ENCODE measurements at places on chromosomes 13 and 19.

DNA sequence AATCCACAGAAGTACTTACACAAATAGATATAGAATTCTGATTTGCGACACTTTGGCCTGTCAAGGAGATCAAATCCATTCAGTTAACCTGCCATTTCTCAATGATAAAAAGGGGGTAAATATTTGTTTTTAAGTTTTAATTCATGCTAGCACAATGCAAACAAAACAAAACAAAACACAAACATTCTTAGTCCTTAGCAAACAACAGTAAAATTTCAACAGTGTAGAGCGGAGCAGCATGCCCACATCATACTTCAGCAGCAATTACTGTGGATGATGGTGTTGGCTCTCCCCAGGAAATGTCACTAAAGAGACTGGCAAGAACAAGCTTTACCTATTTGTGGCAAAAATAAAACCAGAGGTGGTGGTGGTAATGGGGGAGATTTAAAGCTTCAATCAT is 625.2 kb upstream of the PCDH20 start:
- no peak for DNase-seq

DNA sequence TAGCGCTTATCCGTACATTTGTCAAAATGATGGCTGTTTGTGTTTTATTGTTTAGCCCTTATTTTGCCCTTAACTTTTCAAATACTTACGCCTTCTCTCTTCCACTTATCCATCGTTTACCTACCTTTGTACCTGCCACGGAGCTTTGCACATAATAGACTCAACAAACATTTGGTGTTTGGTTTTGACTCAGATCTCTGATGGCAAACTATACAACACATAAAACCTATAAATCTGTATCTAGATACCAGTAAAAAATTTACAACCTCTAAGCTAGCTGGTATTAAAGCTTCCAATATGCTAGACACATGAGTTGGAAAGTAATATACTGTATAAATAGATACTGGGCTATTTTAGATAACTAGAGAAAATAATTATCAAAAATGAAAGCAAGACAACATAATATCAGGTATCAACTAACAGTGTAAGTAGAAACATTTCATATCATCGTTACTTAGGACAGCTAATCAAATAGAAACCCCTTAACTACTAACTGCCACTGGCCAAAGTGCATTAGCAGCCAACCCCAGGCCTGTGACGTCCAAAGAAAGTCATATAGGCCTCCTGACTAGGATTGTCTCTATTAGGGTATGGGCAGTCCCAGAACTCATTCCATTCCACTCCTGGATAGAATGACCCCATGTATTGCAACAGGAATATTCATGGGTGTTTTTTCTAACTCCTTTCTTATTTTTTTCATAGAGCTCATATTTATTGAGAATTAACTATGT is 53.8 kb downstream of the KCTD12 start:
- DNase-seq: no peak

DNA sequence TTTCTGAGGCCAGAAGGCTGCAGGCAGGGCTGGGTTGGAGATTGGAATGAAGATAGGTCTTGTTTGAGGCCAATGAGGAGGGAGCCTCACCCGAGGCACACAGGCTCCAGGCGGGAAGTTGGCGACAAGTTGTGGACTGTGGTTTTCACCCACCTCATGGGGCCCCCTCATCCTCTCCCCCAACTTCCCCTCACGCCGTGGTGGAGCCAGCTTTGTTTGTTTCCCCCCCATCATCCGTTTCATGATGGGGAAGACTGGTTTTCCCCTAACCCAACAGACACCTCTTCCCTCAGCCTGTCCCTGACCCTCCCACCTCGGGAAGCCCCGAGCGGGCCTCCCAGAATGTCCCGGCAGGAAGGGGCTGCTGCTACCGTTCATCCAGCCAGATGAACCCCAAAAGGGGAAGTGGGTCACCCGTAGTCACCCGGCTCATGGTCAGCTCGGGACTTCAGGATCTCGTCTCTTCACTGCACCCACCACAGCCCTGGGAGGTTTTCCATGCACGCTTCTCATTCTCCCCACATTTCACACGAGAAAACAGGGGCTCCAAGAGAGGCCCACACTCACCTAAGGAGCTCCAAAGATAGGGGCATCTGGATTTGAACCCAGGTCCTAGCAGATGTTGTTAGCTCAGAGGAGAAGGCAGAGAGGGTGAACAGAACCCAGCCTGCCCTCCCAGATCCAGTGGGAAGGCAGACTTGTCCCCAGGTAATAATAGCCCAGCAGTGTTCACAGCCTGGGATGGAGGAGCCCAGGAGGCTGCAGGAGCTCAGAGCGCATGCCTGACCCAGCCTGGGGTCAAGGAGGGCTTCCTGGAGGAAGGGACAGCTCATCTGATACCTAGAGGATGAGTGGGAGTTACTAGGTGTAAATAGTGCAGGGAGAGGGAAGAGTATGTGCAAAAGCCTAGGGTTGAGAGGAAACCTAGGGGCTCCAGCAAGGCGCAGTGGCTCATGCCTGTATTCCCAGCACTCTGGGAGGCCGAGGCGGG is 23.5 kb downstream of the CEACAM16 start:
- DNase-seq: no peak

DNA sequence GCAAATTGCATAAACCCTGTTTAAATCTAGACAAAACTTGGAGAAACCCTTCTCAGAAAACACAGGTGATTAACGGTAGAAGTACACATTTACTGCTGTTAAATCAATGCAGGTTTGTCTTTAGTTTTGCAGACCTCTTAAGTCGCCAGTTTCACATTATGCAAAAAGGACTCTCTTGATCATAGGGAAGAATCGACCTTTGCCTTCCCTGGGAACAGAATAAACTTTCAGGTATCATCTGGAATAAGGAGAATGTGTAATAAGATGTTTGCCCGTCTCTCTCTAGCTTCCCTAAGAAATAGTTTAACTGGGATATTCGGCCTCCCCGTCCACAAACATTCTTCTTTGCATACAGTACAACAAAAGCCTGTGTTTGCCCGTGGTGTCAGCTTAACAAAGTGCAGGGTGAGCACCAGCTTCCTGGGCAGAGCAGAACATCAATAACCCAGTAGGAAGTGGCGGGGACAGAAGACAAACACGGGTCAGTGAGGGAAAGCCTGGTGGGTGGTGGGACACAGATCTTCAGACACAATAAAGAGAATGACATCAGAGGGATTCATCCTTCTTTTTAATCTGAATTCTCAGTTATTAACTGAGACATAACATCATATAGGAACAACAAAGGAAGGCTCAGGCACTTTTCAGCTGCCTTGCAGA is 1077.7 kb upstream of the SLC10A2 start:
- DNase-seq: no peak

- no peak for DNase-seq
These were observed 253.0 kb downstream of the TSHZ3 start for GRCh38 chr19:31096062-31096830.

DNA sequence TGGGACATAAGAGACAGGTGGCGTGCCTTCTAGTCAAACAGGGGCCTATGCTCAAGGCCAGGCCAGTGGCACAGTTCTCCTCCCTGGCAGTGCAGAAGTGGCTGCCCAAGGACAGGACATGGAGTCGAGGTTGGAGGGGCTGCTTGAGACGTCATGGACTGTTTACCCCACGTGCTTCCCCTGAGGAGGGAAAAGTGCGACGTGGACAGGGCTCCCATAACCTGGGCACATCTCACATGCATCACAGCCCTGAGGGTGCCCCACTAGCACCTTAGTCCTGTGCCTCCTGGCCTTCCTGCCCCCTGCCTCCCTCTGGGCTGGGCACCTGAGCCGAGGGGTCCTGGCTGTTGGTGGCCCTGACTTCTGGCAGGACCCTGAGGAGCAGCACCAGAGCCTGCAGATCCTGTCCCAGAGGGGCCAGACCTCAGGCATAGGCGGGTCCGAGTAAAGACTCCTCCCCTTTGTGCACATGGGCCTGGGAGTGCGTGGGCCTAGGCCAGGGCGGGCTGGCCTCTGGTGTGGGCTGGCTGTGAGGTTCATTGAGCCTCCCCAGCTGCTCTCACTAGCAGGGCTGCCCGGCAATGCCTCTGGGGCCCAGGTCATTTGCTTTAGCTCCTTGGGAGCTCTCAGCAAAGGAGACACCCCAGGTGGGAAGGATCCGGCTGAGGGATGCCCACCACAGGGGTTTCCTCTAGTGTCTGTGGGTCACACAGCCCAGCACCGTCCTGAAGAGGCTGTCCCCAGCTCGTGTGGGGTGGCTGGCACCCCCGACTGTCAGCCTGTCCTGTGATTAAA is 65.7 kb downstream of the CEBPG start:
- DNase-seq: no peak

DNA sequence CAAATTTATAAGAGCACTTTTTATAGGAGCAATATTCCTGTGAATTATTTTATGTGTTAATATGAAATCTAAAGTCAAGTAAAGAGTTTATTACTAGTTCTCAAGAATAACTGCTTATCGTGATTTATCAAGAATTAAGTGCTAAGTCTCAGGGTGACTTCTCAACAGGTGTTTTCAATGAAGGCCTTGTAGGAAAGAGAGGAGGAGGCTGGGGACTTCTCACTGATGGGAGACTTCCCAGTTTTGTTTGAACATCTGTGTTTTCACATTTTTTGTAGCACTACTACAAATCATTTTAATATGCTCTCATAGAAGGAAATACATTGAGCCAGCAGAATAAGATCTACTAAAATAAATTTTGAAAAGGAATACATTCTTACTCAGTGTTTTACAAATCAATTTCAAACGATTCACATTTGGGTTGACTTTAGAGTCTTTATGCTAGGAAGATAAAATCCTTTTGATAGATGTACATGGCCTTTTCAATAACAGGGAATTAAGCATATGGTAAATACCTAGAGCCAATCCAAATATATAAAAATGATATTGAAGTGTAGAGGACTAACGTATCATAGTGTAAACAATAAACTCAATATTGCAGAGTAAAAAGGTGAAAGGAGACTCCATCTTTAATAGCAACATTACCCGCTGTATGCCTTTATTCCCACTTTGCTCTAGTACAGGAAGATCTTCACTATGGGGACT is 6.8 kb downstream of the PCDH17 start:
- no peak for DNase-seq

DNA sequence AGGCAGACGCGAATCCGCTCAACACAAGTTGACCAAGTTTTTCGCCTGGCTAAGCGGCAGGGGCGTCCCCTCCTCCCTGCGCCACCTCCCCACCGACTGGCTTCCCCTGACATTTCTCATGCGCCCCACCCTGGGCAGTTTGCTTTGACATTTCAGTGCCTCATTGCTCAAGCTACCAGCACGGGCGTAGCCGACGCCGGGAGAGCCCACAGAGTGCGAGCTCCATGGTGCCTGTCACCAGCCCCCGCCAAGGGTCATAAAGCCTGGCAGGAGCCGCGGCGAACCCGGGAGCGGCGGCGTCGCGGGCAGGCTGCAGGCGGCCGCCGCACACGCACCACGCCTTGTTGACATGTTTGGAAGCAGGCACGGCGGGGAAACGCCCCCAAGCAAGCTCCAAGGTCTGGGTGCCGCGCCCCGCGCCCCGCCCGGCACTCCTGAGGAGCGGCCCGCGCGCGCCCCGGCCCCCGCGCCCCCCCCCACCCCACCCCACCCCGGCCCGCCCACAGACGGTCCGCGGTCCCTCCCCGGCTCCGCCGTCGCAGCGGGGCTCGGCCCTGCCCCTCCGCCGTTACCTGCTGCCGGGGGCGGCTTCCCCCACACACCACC is 601 bp downstream of the FBXL3 start:
- DNase-seq: peak; percentile 47

DNA sequence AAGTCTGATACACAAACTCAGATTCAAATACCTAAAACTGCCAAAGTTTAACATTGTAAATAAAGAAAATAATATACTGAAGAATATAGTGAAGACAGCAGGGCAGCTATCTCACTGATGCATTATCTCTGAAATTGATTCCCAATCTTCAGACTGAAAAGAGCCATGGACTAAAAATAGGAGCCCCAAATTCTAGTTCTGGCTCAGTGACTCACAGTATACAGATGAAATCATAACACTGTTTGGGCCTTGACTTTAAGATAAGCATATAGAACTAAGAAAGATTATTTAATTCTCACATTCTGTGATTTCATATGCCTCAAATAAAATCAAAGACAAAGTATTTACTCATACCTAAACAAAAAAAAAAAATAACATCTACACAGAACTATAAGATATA is 53.9 kb downstream of the RBM26 start:
- DNase-seq: no peak

DNA sequence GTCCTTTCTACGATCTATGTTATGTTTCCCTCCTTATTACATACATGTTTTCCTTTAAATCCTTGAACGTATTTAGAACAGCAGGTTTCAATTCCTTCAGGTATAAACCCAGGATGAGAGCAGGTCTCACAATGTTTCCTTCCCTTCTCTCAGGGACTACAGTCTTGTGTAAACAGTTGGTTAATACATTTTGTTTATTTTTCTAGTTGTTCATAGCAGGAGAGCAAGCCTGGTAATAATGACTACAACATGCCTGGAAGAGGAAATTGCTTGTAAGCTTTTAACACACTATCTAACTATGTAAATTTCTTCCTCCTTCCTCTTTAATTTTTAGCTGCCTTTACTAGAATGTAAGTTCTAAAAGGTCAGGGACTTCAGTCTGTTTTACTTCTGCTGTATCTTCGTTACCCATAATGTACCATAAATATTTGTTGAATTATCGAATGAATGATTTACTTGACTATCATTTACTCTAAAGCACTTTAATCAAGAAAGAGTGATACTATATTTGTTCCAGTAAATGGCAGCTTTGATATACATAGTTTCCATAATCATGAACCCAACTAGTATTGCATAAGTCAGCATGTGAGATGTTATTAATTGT is 28.9 kb upstream of the TNFRSF19 start:
- DNase-seq: no peak

DNA sequence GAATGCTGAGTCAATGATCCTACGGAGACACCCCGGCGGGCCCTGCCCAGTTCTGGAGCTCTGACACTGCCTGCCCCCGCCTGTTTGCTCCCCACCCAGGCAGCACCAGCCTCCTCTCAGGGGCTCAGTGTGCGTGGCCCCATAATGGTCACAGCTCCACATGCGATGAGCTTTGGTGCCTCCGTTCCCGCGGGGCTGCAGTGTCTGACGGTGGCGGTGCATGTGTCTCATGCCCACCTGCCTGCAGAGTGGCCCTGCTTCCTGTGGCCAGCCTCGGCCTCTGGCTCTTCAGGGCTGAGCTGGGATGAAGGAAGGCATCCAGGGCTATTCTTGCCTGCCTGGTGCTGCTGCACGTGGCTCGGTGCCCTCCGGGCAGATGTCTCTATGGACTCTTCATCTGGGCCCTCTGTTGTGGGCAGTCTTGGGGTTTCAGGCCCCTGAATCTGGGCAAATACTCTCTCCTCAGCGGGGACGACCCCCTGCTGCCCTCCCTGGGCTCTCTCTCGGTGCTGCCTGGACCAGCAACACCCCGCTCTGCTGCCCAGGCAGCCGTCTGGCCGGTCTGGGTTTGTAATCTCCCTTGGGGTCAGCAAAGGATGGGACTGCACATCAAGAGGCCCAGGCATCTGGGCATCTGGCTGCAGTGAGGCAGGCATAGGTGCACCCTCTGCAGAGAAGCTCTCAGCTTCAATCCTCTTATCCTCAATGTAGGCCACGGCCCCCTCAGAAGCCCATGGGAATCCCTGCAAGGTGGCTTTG is 19.3 kb upstream of the TMEM255B start:
- no peak for DNase-seq

GRCh38 chr13:49256841-49257240 is 9.1 kb downstream of the CDADC1 start:
- DNase-seq: no peak

- DNase-seq: no peak
These were observed 14.7 kb upstream of the HMGB1 start for GRCh38 chr13:30480292-30480950.

Data from stimulated activated CD8-positive, alpha-beta memory T cell treated with anti-CD3 and anti-CD28 coated beads, Interleukin-7, amount 100 ng/mL, for 1 hour (primary cell).